Skeletal muscle cell (primary cell): ENCODE measurements at places on chromosomes 1 and 21.

DNA sequence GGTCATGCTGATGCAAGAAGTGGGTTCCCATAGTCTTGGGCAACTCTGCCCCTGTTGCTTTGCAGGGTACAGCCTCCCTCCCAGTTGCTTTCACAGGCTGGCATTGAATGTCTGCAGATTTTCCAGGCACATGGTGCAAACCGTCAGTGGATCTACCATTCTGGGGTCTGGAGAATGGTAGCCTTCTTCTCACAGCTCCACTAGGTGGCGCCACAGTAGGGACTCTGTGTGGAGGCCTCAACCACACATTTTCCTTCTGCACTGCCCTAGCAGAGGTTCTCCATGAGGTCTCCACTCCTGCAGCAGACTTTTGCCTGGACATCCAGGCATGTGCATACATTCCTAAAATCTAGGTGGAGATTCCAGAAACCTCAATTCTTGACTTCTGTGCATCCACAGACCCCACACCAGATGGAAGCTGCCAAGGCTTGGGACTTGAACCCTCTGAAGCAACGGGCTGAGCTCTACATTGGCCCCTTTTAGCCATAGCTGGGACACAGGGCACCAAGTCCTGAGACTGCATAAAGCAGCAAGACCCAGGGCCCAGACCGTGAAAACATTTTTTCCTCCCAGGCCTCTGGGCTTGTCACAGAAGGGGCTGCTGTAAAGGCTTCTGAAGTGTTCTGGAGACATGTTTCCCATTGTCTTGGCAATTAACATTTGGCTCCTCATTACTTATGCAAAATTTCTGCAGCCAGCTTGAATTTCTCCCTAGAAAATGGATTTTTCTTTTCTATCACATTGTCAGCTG is 466.2 kb upstream of the PBX1 start:
- DNase-seq: no peak

GRCh38 chr1:58905628-58906221 is 121.9 kb upstream of the JUN start:
- DNase-seq: no peak

GRCh38 chr1:156257711-156258110 is 9.9 kb upstream of the PAQR6 start:
- no peak for DNase-seq

- no peak for DNase-seq
Observed at GRCh38 chr1:198162091-198162767, 5.4 kb downstream of the NEK7 start.

GRCh38 chr1:112244131-112244530 is 151.9 kb upstream of the CTTNBP2NL start:
- no peak for DNase-seq

DNA sequence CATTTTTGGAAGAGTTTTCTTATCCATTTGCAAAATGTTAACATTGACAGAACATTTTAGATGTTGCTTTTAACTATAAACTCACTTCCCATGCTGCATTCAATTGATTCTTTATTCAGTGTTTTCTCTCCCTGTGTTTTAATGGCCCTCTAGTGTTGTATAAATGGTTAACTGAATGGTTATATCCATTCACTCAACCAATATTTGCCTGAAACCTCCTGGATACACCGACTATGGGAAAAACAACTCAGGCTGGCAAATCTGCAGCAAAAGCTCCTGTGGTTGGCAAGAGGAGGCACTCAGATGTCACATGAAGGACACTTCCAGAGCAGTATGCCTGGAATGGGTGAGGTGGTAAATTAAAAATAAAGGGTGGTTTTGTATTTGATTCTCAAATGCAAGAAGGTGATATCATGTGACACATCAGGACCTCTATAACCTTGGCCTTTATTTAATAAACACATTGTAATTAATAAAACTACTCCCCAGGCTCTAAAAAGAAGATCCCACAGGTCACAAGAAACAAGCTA is 107.6 kb downstream of the BCAR3 start:
- no peak for DNase-seq

- DNase-seq: no peak
Observed at GRCh38 chr1:31799895-31800673, 15.7 kb downstream of the SPOCD1 start.

- DNase-seq: no peak
Observed at GRCh38 chr1:232282498-232282897, 347.4 kb downstream of the SIPA1L2 start.

GRCh38 chr1:54352755-54353154 is 53.4 kb downstream of the SSBP3 start:
- DNase-seq: no peak

DNA sequence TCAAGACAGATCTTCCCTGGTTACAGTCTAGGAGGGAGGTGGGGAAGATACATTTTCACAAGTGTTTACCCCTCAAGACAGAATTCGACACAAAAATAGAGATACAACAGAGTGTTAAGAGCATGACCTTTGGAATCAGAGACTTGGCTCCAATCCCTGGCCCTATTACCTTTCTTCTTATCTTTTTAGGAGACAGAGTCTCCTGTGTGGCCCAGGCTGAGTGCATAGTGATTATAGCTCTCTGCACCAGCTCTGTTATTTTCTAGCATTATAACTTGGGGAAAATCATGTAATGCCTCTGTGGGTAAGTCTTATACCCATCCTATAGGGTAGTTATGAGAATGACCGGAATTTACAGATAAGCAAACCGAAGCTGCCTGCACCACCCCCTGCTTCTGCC is 9.8 kb downstream of the NIPAL3 start:
- DNase-seq: no peak

GRCh38 chr1:203512848-203513584 is 19.1 kb downstream of the OPTC start:
- DNase-seq: peak; percentile 80

GRCh38 chr1:223713546-223714420 is 1.4 kb downstream of the CAPN2 start:
- DNase-seq: no peak

GRCh38 chr1:180778782-180779398 is 133.8 kb upstream of the KIAA1614 start:
- DNase-seq: no peak
